Activated CD4-positive, alpha-beta T cell treated with anti-CD3 and anti-CD28 coated beads for 1 hour (primary cell): ENCODE measurements at places on chromosomes 2 and 18.
A peak's percentile ranks its signal among the peaks of the same experiment; 100 is the strongest.

DNA sequence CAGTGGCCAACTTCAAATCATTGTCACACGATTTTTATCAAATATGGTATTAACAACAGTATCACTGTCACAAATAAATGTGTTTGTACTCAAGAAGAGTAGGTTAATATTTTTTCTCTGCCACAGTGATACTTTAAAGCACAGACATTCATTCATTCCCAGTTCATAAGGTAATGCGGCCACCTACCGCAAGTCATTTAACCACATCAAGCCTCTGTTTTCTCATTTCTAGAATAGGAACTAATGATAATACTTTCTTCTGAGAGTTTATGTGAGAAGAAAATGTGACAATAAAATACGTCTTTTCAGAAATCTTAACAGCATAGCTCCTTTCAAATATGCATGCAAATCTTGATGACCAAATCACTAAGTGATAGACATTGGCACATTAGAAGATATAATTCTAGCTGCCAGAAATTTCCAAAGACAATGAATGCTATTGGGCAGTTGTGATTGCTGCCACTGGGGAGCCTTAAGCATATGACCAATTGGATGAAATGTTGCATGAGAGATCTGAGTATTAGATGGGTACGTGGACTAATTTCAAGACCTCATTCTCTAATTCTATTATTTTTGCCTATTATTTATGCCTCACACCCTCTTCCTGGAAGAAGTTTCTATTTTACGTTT lies 430.9 kb downstream of the PID1 start:
- DNase-seq: no peak

GRCh38 chr18:62324917-62325805 lies at the start of gene TNFRSF11A:
TNFRSF11A (plus strand) TSS chr18:62325310; CDS start chr18:62325353, 43 bp downstream.
- DNase-seq: peak; percentile 45

GRCh38 chr18:38664929-38665328 lies 1099.3 kb upstream of the CELF4 start:
- no peak for DNase-seq

- DNase-seq: no peak
These were observed 4.1 kb downstream of the ITGA4 start for GRCh38 chr2:181461056-181461997.

- DNase-seq: no peak
These were observed 16.9 kb upstream of the ACKR3 start for GRCh38 chr2:236552581-236553363.

GRCh38 chr2:79874015-79874414 lies 361.2 kb downstream of the CTNNA2 start:
- no peak for DNase-seq

DNA sequence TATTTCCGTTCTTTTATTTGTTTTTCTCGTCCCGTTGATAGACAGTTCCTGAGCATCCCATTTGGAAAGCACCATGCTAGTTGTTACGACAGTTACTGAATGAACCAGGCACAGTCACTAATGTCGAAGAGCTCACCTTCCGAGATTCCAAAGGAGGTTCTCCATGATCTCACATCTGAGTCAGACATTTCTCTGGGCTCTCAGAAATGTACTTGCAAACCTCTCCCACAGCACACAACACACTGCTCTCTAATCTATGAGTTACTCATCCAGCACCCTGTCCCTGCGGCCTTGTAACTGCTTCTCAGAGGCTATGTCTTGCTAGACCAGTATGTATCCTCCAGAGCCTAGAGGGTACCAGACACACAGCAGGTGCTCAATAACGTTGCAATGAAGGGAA lies 174.7 kb downstream of the DNER start:
- DNase-seq: no peak

GRCh38 chr2:16281451-16282335 lies 341.3 kb downstream of the MYCN start:
- DNase-seq: no peak

DNA sequence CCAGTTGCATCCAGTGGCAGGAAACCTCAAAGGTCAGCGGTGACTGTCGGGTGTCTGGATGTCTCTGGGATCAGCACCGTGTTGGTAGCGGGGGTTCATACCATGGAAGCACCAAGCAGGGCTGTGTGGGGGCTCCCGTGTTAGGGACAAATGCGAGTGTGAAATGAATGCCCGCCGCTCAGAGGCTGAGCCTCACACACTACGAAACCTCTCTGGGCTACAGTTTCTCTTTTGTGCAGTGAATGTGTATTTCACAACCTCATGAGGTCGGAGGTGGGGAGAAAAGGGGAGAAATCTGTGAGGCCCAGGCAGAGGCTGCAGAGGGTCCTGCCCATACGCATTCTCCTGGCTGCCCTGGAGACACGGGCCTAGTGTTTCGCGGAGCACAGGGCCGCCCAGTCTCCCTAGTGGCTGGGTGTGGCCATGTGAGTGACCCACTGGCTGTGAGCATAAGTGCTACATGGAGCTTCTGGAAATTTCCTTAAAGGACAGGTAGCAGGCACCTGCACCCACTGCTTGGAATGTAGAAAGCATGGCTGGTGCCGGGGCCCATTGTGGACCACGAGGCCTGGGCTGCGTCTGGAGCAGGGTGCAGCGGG lies 138.0 kb upstream of the GLI2 start:
- no peak for DNase-seq

DNA sequence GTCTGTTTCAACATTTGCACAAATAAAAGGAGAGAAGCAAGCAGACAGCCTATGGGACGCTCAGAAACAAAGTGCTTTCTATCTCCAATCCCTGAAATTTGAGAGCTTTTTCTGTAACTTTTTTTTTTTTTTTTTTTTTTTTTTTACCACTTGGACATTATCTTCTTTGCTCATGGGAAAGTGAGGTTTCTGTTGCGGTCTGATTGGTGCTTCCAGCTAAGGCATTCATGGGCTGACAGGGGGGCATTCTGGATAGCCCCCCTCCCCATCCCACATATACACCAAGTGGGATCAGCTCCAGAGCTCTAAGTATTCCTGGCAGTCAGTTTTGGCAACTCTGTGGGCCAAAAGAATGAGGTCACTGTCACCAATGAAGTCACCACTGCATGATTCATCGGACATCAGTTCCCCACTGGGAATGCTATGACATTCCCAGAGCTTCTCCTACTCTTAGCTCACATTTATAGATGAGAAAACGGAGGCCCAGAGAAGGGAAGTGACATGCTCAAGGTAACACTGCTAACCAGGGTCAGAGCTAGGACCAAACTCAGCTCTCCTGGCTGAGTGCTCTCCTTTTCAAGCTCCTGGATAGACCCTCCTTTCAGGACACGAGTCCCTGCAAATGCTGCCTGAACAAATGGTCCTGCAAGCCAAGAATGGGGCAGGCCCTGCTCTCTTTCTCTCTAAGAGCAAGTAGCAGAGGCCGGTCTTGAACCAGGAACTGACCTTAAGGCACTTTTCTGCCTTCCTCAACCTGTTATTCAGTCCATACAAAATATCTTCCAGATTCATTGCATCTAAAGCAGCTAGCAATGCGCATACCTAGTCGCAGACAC lies 61.3 kb downstream of the TMEM247 start:
- no peak for DNase-seq

GRCh38 chr18:42392416-42392815 lies 437.4 kb downstream of the PIK3C3 start:
- no peak for DNase-seq

DNA sequence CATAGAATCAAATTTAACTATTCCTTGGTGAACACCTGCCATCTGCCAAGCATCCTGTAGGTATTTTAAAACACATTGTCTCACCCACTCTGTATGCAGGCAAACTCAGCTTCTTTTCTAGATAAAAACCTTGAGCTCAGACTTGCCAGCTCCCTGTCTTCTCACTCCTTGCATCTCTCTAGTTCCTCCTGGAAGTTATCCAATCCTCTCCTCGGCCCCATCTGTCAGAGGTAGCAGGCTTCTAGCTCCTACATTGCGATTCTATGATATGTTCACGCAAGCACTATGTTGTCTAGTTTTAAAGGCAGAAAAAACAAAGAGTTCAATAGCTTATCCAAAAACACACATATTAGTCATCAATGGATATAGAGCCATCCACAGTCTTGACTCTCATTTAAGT lies 67.0 kb upstream of the APCDD1 start:
- DNase-seq: no peak

GRCh38 chr2:107028661-107029060 lies 142.7 kb upstream of the ST6GAL2 start:
- no peak for DNase-seq
